CD4-positive, alpha-beta T cell (primary cell): ENCODE measurements at places on chromosomes 13 and 19.

- no peak for DNase-seq
Observed at GRCh38 chr13:100301418-100301817, 212.5 kb downstream of the PCCA start.

DNA sequence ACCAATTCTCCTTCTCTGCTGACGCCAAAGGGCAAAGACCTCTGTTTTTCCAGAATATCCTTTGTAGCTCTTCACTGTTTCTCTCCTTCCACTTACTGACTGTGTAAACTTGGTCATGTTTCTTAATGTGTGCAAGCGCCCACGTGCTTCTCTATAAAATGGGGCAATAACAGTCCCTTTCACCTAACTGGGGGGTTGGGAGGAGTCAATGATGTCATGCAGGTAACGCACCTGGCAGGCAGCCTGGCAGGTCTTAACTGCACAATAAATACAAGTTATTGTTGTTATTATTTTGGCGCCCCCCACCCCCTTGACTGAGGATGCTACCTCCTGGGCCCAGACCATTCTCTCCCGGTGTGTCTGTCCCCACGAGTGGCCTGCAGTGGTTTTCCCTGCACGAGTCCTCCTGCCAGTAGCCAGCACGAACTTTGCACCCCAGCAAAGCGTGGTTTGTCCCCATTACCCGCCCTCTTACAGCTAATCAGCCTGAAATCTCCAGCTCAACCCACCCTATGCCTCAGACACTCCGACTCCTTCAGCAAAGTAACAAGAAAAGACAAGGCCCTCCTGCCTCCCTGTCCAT is 5.3 kb downstream of the SBSN start:
- DNase-seq = no peak

DNA sequence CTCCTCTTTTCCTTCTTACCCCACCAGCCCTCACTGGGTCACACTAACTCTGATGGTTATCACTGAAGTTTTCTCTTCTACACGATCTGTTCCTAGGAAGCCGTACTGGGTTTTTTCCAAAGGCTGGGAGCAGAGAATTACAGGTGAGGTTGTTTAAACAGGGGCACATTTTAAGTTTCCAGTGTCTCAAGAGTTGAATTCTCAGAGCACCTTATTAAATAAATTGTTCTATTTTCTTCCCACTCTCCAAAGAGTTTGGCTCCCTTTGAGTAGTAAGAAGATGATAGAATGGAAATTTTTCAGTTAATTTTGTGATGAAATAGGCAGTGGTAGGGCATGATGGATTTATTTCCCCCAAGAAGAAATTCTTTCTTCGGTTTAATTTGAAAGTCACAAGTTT is at the start of gene OR7D4:
Gene OR7D4, minus strand, starts transcription at position 101 of the 400 bp plus-strand sequence. CDS start 4,752 bp downstream, outside the sequence.
- DNase-seq = no peak

- peak; percentile 20 for DNase-seq
Observed at GRCh38 chr13:27339299-27339698, 68.7 kb downstream of the RASL11A start.

GRCh38 chr13:89951341-89951740 is 1396.1 kb upstream of the MIR17HG start:
- DNase-seq = no peak

GRCh38 chr13:65606622-65607021 is 1623.5 kb downstream of the PCDH9 start:
- no peak for DNase-seq

- no peak for DNase-seq
Observed at GRCh38 chr13:43545317-43545874, 241.4 kb downstream of the ENOX1 start.

GRCh38 chr13:52177276-52177675 is 17.9 kb upstream of the NEK3 start:
- DNase-seq = no peak

DNA sequence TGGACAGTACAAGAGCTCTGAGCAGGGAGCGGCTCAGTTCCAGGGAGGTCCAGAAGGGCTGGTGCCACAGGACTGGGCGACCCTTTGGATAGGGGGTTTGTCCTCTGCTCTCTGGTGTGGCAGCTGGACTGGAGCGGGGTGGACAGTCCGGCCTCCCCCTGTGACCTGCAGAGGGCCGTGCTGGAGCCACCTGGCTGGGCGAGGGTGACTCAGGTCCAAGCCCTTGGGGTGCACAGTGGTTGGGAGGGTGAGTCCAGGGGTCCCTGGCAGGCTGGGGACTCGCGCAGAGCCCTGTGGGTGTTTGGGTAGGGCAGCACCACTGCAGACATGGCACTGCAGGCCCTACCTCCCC is 7.2 kb downstream of the SSBP4 start:
- no peak for DNase-seq

DNA sequence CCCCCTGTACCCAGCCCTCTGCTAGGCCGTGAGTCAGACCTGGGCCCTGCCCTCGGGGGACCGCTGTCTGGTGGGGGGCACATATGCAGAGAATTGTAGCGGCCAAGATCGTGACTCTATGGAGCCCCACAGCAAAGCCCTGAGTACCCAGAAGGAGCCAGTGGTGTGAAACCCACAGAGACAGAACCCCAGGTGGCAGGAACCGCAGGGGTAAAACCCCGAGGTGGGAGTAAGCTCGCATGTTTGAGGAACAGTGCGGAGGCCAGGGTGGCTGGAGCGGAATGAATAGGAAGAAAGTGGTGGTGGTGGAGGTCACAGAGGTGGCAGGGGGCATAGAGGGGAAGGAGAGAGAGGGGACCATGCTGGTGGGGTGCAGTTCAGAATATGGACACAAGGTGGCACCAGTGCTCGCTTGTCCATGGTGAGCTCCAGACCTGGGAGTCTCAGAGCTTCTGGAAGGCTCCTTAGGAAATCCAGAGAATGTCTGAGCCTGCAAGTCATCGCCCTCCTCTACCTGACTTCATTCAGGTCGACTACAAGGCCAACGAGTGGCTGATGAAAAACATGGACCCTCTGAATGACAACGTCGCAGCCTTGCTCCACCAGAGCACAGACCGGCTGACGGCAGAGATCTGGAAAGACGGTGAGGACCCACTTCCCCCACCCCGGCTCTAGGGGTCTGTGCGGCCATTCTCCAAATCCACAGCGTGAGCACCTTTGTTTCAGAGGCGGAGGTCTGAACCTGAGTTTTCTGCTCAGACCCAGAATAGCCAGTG is 48.9 kb downstream of the MYH14 start:
- DNase-seq = peak; percentile 3

- no peak for DNase-seq
Observed at GRCh38 chr19:28880735-28881401, 332.1 kb downstream of the UQCRFS1 start.

DNA sequence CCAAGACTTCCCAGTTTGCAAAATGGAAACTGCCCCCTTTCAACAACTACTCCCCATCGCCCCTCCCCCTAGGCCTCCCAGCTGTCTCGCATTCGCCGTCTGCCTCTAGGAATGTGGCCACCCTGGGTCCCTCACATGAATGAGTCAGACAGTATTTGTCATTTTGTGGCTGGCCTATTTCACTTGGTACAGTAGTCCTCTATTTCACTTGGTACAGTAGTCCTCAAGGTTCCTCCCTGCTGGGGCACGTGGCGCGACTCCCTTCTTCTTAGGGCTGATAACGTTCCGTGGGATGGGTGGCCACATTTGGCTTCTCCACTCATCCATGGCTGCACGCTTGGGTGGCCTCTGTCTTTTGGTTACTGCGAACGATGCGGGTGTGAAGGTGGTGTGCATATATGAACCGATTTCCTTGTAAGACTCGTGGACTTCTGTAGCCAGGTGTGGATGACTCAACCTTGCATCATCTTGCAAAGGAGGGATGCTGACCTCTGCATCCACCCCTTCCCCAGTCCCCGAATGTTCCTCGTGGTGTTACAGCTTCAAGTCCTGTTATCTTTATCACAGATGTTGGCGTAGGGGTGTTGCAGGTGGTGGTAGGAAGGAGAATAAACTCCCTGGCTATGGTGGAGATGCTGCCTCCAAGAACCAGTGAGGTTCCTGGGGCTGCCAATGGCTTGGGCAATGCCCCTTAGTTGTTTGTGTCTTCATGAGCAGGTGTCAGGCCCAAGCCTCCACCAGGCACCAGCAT is 112.1 kb upstream of the SOX1 start:
- no peak for DNase-seq

GRCh38 chr13:25062479-25062878 is 33.5 kb upstream of the PABPC3 start:
- no peak for DNase-seq

GRCh38 chr19:31185261-31185660 is 164.0 kb downstream of the TSHZ3 start:
- no peak for DNase-seq

- no peak for DNase-seq
Observed at GRCh38 chr13:31639443-31640163, 99.7 kb upstream of the RXFP2 start.

GRCh38 chr19:42042455-42043170 is 27.4 kb downstream of the GRIK5 start:
- DNase-seq = no peak

DNA sequence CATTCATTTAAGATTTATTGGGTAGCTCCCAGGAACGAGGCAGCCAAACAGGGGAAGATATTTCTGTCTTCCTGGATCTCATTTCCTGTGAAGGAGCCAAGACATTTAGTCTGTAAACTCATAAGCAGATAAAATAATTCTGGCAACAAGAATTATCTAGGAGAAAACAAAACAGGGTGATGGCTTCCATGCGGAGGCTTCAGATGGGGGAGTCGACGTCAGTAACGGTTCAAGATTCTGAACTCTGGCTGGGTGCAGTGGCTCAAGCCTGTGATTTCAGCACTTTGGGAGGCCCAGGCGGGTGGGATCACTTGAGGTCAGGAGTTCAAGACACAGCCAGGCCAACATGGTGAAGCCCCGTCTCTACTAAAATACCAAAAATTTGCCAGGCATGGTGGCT is 1.3 kb downstream of the GNA15 start:
- no peak for DNase-seq

DNA sequence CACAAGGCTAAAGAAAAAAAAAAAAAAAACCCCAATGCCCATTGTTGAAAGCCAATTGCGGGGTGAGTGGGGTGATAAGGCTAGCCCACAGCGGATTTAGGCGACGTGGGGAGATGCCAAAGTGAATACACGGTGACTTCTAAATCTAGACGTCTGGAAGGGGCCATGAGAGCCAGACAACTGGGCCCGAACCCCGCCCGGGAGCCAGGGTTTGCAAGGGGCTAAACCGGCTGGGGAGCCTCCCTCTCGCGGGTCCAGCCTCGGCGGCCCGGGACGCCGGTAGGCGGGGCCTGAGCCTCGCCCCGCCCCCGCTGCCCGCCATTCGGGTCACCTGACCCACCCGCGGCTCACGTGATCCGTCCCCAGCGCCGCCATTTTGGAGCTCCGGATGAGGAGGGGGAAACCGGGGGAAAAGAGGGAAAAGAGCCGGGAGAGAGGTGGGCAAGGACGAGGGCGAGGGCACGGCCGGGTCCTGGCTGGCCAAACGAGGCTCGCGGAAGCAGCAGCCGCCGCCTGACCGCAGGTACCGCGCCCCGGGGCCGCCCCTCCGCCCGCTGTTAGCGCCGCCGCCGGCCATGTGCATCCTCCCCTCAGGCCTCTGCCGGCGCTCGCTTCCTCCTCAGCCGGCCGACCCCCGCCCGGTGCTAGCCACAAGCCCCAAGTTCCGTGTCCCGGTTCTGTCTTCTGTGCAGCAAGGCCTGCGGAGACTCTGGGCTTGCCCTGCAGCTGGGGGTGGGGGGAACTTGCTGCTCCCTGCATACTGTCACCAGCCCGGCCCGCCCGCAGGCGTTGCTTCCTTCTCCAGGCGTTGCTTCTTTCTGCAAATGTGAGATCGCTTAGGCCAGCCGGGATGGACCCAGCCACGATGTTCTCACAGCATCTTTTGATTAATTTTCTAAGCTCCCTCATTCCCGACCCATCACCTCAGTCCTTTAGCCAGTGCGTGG is at the start of gene ZNF507:
Gene ZNF507, plus strand, starts transcription at position 350 of the 947 bp plus-strand sequence. CDS start 7,221 bp downstream, outside the sequence.
- peak; percentile 88 for DNase-seq

DNA sequence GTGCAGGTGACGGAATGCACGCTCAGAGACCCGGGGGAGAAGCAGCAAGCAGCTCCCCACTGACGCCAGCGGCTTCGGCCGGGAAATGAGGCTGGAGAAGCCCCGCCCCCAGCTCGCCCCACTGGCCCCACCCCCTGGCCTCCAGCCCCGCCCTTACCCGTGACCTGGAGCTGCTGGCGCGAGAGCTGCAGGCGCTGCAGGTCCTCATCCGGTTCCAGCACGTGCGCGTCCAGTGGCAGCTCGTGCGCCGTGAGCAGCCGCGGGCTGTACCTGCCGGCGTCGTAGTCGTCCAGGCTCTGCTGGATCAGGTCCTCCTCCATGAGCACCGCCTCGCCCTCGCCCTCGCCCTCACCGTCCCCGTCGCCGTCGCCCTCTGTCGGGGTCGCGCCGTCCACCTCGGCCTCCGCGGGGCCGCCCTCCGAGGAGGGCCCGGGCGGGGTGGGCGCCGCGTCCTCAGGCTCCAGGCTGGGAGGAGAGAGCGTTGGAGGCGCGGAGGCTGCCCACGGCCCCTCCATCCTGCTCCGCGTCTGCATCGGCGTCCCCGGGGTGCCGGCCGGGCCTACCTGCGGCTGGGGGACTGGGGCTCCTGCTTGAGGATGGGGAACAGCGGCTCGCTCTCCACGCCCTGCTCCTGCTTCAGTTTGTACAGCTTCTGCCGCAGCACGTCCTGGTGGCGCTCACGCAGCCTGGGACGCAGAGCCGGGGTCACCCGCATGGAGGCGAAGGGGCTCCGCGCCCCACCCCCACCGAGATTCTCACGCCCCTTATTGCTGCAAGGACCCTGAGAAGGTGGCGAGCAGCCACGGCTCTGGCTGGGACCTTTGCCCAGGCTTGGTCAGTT is 6.4 kb upstream of the TBXA2R start:
- DNase-seq = no peak

- DNase-seq = no peak
Observed at GRCh38 chr13:111411151-111411858, 90.9 kb downstream of the TEX29 start.

DNA sequence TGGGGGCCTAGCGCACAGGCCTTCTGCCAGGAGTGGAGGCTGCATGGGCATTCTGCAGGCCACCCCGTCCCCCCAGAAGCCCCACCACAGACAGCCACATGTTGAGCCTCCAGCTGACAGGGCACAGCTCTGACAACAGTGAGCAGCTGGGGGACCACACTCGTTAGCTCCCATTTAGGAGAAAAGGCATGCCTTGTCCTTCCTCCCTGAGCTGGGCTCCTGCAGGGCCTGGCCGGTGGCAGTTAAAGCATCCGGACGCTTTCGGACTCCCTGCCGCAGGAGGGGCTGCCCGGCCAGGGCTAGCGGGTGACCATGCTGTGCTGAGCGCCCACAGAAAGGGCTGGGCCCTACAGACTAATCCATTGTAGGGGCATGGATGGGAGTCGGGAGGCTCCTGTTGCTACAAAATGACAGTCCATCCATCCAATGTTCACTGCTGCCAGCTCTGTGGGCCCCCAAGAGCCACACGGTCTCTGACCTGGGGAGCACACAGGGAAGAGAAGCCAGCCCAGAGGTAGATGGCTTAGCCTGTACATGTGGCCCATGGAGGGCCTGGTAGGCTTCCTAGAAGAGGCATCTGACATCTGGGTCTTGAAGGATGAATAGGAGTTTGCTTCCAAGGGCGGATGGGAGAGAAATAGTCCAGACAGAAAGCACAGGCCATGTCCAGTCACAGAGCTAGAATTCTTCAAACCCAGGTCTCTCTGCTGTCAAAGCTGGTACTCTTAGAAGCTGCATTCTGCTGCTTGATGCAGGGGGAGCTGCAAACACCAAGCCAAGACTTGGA is 116.5 kb upstream of the VSTM2B start:
- no peak for DNase-seq

GRCh38 chr19:55603581-55604292 is 1.7 kb upstream of the ZNF865 start:
- DNase-seq = no peak

GRCh38 chr13:90868321-90868920 is 479.1 kb upstream of the MIR17HG start:
- DNase-seq = no peak

- no peak for DNase-seq
Observed at GRCh38 chr19:11248852-11249251, 9.4 kb downstream of the ANGPTL8 start.
